ENCODE measurements at places on chromosomes 7 and 10.

DNA sequence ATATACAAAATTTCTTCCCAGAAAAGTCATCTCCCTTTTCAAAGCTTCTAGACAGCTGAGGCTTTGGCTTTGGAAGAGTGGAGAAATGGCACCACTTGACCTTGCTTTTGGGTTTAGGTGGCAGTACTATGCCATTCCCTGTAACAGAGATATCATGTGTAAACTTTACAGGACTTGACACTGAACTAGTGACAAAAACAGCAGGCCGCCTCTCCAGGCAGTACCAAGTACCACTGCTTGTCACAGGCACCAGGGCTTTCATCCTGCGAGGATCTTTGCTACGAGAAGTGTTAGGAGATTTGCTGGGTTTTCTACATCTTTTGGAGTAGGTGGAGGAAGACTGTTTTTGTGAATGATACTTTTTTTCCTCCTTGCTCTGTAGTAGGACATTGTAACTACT is 32.6 kb upstream of the ANLN start:
- DNase-seq = no peak

DNA sequence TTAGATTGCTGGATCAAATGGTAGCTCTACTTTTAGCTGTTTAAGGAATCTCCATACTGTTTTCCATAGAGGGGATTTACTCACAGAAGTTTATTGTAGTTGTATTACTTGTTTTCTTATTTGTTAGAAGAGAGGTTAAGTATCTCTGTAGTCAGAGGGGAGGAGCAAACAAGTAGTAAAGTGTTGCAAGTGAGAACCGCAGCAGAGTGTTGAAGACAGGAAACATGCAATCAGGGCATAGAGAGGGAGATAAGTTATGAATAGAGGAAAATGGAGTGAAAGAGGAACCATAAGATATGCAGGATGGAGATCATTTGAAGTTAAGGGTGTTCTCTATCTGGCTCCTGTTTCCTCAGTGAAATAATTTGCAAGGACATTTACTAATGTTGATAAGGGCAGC is 331.4 kb upstream of the TMEM229A start:
- DNase-seq = no peak

DNA sequence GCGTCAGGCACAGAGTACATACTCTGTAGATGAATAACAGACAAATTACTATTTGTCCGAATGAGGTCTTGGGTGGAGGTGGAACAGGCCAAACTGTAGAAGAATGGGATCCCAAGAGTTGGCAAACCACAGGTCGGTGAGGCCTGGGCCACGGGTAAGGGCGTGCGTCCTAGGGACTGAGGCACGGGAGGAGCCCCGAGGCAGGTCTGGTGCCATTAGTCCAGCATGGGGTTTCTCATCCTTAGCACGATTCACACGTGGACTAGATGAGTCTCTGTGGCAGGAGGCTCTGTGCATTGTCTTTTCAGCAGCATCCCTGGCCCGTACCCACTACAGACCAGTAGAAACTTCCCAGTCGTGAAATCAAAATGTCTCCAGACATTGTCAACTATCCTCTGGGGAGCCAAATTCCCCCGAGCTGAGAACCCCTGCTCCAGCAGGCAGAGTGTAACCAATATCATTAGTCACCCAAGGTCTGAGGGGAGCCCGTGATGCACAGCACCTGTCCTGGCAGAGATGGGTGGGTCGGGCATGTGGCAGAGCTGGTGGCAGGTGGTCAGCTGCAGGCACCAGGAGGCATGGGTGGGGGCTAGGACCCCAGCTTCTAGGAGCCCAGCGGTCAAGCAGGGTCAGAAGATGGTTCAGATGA is 61.3 kb downstream of the COL13A1 start:
- no peak for DNase-seq

DNA sequence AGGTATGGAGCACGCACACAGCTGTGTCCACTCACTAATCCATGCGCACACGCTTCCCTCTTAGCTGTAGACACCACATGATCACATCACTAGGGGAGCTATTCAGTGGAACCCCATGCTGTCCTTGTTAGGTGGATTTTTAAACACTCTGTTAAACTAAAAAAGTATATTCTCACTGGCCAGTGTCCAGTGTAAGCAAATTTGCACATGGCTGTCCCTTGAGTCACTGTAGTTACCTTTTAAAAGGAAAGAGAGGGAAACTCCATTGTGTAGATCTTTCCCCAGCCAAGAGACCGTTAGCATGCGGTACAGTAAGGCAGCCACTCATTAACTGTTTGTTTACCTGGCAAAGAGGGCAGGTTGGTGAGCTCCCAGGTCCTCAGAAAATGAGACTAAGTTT is 81.6 kb upstream of the INSYN2A start:
- no peak for DNase-seq

GRCh38 chr7:2958416-2959102 is 85.1 kb downstream of the CARD11 start:
- DNase-seq = no peak

DNA sequence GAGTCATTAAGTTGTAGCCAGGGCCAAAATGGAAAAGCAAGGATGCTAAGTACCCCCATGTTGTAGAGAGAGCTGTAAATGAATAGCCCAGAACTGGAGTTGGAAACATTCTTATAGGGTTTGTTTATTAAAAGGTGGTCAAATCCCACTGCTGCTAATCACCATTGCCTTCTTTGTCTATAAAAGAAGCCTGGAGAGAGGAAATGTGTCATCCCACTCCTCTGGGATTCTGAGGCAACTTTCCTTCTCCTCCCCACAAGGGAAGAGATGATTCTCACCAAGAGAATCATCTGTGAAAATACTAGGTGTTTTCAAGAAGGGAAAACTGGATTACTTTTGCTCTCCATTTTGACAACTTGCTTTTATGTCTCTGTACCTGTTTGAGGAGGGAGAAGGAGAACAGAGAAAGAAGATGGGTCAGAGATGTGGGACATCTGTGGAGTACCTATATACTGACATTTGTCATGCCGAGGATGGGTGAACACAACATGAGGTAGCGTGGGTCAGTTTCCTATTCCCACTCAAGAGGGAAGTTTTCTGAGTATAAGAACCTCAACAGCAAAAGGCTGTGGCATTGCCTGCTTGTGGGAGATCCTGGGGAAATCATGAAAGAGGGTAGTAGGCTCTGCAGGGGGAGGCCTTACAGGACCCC is 262.2 kb downstream of the KIF20B start:
- DNase-seq = no peak

DNA sequence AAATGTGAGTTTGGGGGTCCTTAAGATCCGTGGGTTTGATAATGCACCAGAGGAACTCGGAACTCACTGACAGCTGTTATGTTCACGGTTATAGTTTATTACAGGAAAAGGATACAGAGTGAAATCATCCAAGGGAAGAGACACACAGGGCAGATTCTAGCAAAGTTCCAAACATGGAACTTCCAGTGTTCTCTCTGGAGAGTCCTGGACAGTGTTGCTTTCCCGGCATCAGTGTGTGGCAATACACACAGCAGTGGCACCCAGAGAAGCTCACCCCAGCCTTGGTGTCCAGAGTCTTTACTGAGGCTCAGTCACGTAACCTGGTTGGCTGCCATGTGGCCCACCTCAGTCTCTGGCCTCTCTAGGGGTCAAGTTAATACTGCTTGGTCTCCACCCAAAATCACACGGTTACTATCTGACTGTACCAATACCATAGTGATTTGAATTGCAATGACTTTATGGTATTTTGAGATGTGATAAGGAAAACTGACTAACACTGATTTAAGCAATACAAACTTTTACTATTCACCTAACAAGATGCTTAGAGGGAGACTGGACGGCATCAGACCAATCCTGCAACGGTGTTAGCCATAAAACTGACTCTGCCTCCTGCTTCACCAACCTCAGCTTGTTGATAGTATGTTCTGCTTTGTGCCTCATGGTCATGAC is 8.1 kb upstream of the PRXL2A start:
- no peak for DNase-seq

GRCh38 chr7:126440542-126440941 is 812.2 kb downstream of the GRM8 start:
- no peak for DNase-seq

DNA sequence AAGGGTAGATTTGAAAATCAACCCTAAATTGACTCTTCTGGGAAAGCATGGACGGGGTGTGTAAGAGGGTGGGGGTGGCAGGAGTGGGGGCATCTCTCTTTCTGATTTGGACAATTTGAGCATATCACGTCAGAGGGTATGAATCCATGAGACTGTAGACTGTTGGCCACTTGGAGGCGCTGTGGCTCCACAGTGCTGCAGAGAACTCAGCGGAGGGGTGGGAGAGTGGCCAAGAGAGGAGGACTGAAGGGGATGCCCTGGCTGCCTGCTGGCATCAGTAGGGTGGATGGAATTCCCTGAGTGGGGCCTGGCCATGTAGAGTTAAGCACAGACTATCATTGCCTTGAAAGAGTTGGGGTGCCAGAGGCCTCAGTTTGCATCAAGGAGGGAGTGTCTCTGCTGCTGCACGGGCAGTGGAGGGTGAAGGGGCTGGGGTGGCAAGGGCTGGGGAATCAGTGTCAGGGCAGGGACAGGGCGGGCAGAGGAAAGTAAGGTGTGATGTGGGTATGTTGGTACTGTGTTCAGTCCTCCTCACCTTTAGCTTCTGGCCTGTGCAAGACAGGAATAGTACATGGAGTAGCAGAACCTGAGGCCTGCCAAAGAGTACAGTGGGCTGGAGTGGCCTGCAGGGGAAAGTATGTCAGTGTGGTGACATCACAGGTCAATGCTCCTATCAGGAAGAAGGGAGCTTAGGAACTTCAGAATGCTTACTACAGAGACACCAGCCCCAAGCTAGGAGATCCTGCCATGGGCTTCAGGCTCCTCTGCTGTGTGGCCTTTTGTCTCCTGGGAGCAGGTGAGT is 133.5 kb upstream of the PRSS58 start:
- peak; percentile 43 for DNase-seq
